Esophagus muscularis mucosa (tissue), 4 donors: ENCODE measurements at places on chromosomes 16 and 17. TPM values are rescaled to one million over a fixed set of nuclear protein-coding genes. Genes with fewer than 3 reads are reported as not detected.

DNA sequence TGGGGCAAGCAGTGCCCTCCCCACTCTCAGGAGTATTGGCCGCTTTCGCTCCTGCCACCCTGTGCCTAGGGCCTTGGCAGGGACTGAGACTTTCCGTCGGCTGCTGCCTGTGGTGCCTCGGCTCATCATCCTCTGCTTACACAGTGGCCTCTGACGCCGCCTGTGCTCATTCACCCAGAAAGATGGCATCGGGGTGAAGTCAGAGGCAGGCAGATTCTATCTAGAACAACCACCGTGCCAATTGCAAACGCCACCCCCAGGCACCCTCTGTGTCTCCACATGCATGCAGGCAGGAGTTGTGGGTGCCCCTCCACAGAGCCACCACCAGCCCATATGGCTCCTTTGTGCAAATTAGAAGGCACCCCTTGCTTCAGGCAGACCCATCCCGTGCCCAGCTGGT, 154.2 kb upstream of the GSE1 start:
- DNase-seq = no peak

CES5A gene
- not detected for total RNA-seq

CCL8 gene
- not detected for total RNA-seq

DNA sequence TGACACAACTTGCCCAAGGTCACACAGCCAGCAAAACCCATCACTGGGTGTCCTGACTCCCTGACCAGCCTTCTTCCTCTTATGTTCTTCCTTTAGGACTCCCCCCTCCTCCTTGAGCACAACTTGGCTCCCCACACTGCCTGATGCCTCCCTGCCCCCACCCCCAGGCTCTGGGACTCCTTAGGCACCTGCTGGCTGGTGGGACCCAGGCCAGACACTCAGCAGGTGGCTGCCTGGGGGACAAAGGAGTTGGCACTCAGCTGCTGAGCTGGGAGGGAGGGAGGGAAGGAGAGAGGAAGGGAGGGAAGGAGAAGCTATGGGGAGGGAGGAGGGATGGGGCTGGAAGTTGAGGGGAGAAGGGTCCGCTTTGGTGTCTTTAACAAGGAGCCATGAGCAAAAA, 8.0 kb downstream of the SEZ6 start:
- no peak for DNase-seq

SYNGR2 gene
- 63.1 TPM for total RNA-seq

GRCh38 chr16:66906916-66907836, 11.5 kb downstream of the CDH16 start:
- DNase-seq = no peak

- DNase-seq = no peak
These were observed 902 bp downstream of the SCRN2 start for GRCh38 chr17:47840001-47840741.

- no peak for DNase-seq
These were observed 9.1 kb upstream of the UBB start for GRCh38 chr17:16371742-16372141.

DNA sequence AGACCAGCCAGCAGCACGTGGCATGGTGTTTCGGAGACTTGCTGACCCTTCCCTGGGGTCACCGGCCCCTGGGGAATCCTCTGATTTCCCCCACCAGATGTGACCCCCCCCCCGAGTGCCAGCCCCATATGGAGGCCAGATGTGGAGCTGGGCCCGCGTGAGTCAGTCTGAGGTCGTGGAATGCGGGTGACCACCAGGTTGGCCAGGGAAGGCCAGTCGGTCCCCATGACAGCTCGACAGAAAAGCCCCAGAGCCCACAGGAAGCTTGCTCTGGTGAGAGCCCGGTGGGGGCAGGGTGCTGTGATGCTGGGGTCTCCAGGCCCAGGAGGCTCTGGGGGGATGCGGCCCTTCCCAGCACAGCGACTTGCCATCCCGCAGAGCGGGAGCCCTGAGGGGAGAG, 209.0 kb downstream of the NTN1 start:
- no peak for DNase-seq

TMEM114 gene
- not detected for total RNA-seq

- DNase-seq = no peak
These were observed 160.4 kb downstream of the ABCC12 start for GRCh38 chr16:47995354-47995753.

RHBDF2 gene
- 12.9 TPM for total RNA-seq

GRCh38 chr17:1280652-1281051, 1.2 kb downstream of the TRARG1 start:
- DNase-seq = no peak

GLYR1 gene
- 81.8 TPM for total RNA-seq

DNA sequence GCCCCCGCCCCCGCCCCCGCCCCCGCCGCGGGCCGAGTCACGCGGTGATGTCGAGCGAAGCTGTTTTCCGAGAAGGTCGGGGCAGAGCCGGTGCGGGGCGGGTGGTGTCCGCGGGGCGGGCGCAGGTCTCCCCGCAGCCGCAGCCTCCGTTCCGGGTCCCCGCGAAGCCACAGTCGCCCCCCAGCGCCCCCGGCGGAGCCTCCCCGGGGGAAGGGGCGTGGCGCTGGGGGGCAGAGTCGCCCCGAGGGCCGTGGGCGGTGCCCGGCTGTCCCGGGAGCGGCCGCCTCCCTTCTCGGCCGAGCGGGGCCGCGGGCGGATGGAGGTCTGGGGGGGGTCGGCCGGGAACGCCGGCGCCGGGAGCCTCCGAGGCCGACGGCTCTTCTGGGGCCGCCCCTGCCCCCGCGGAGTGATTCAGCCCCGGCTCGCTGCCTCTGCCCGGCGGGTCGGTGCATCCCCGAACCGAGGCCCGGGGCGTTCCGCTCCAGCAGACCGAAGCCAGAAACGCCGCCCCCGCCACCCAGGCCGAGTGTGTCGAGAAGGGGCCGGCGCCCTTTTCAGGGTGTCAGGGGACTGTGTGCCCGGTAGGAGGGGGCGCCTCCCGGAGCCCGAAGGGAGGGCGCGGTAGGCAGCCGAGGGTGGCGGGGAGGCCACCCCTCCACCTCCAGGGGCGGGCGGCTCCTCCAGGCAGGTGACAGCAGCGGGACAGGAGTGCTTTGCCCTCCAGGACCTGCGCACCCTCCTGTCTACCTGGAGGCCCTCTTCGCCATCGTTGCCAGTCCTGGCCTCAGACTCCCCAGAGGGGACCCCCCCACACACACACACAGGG, 1.7 kb downstream of the METRNL start:
- no peak for DNase-seq

HSD11B2 gene
- total RNA-seq = 2.2 TPM

ENPP7 gene
- total RNA-seq = not detected

GRCh38 chr17:41417127-41417526, 7.3 kb downstream of the KRT37 start:
- no peak for DNase-seq

C1QTNF8 gene
- total RNA-seq = not detected

GRCh38 chr17:2181206-2181896, 122.2 kb downstream of the SMG6 start:
- DNase-seq = no peak

METRN gene
- total RNA-seq = 99.5 TPM

TEDC2 gene
- total RNA-seq = 1.5 TPM

MYO15B gene
- 34.5 TPM for total RNA-seq

DNA sequence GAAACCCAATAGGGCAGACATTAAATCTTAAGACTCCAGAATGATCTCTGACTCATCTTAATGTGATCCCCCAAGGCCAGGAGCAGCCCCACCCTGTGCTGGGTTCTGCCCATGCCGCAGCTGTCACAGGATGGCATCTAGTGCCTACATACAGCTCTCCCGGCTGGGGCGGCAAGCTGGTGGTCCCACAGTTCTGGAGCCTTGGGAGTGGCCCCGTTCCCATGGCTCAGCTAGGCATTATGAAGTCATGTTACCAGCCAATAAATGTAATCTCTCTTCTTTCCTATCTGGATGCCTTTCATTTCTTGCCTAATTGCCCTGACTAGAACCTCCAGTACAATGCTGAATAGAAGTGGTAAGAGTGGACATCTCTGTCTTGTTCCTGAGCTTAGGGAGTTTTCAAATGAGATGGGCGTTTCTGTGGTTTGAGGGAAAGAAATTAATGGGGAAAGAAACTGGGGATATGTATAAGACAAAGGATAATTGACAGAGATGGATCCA, 95.7 kb upstream of the DNAH17 start:
- DNase-seq = no peak

TMEM238L gene
- not detected for total RNA-seq

- DNase-seq = no peak
These were observed 18.2 kb downstream of the USP31 start for GRCh38 chr16:23131036-23131435.

DNA sequence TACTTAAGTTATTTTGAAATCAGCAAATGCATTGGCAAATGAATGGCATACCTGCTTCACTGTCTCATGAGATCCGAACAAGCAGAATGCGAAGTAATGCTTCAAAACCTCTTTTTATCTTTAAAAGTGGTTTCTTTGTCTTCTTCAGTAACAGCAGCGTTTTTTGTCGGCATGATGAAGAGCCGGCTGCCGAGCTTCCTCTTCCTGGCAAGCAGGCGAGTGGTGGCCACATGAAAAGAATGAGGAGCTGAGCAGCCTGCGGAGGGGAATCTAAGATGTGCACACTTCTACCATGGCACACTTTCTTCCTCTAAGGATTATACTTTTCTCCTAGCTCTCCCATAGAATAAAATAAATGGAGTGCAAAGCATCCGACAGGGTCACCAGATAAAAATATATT, 42.4 kb upstream of the AKTIP start:
- DNase-seq = no peak

ADAMTS18 gene
- not detected for total RNA-seq

- no peak for DNase-seq
These were observed 11.8 kb downstream of the RFFL start for GRCh38 chr17:35051579-35052240.

LLGL2 gene
- total RNA-seq = 6.1 TPM

CMTM1 gene
- 1.7 TPM for total RNA-seq
